ENCODE measurements at places on chromosomes 16 and 17.

DNA sequence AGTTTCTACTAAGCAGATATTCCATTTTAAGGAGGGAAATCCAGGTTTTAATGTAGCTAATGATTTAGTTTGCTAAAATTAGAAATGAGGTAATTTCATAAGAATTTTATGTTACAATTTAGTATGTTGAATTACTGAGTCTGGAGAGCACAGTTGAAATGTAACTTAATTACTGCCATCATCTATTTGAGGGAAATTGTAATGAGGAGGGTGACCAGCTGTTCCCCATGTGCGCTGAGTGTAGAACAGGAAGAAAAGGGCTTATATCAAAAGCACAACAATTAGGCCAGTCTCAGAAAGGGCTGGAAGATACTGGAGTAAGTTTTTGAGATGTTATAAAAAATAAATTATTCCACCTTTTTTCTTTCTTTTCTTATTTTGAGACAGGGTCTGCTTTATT is 735.1 kb upstream of the GOT2 start:
- DNase-seq = no peak

DNA sequence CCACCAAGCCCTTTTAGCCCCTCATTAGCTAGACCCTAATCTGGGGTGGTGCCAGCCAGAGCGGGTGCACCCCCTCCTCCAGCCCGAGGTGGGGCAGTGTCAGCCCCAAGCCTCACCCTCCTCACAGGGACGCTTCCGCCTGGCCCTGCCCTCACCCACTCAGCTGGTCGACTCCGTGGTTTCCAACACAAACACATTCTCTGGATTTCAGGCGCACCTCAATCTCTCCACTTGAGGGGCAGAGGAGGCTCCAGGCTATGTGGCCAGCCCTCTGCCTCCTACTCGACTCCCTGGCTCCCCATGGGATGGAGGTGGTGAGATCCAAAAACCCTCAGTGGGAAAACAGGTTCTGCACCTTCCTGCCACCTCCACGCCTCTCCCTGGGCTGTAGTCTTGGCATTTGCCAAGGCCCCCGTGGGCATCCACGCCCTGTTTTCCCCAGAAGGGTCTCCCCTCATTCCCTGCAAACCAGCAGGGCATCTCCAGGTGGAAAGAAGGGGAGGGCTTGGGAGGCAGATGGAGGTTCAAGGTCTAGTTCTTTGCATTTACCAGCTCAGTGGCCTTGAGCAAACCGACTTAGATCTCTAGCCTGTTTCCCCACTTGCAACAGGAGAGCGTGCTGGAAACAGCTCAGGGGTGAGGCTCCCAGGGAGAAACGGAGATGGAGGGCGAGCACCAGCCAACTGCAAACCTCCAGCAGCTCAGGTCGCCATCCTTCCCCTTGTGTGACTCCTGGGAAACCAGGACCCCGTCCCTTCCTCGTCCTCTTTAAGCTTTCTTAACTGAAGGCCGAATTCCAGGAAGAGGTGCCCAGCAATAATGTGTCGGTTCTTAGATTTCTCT is 1.7 kb downstream of the EMP2 start:
- DNase-seq = no peak

DNA sequence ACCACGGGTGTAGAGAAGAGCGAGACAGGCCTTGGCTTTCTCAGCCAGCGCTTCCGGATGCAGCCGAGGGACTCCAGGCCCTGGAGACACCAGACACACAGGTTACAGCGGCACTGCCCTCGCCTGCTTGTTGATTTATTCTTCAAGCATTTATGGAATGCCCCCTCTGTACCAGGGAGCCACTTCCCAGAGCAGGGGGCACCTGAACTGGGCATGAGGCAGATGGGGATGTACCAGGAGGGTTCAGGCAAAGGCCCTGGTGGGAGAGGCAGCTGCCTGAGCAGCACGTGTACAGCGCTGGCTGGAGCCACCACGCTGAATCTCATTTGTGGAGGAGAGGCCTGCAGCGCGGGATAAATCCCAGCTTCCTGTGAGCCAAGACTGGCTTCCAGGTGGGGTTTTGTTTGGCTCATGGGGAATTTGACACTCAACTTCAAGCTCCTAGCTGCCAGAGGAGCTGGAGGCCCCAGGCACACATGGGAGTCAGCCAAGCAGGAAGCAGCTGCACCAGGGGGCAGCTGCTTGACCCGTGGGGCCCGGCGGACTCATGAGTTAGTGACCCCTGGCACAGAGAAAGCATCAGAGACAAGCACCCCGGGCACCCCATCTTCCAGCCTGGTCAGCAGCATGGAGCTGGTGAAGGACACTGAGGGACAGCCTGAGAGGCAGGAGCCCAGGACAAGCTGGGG is 59.7 kb downstream of the IL21R start:
- DNase-seq = no peak

GRCh38 chr17:2251098-2251497 is 52.5 kb downstream of the SMG6 start:
- no peak for DNase-seq

DNA sequence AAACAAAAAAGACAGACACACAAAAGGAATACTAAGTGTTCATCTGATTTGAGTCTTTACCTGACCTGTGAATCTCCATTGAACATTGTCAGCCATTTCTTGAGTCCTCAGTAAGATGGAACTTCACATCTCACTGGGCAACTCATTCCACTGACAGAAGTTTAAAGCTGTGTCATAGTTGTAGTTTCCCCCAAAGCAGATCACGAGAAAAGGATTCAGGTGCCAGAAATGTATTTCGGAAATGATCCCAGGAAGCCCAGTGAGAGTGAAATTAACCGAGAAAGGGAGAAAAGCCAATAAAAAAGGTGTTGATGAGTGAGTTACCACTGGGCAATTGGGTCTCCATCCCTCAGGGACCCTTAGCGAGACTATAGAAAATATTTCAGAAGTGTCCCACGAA is 6.5 kb downstream of the CHD9 start:
- no peak for DNase-seq

GRCh38 chr16:68013440-68013839 is 2.3 kb downstream of the DPEP2NB start:
- DNase-seq = no peak

DNA sequence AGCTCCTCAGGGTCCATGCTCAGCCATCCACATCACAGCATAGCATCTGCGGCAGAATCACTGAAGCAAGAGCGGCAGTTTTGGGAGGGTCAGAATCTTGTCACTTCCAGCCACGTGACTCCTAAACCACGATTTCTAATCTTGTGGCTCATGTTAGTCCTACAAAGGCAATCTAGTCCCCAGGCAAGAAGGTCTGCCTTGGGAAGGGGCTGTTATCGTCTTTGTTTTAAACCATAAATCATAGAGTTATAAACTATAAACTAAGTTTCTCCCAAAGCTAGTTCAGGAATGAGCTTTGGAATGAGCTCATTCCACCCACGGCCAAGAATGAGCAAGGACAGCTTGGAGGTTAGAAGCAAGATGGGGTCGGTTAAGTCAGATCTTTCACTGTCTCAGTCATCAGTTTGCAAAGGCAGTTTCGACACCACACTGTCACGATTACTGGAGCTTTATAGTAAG is 20.8 kb upstream of the DNAH17 start:
- DNase-seq = no peak

DNA sequence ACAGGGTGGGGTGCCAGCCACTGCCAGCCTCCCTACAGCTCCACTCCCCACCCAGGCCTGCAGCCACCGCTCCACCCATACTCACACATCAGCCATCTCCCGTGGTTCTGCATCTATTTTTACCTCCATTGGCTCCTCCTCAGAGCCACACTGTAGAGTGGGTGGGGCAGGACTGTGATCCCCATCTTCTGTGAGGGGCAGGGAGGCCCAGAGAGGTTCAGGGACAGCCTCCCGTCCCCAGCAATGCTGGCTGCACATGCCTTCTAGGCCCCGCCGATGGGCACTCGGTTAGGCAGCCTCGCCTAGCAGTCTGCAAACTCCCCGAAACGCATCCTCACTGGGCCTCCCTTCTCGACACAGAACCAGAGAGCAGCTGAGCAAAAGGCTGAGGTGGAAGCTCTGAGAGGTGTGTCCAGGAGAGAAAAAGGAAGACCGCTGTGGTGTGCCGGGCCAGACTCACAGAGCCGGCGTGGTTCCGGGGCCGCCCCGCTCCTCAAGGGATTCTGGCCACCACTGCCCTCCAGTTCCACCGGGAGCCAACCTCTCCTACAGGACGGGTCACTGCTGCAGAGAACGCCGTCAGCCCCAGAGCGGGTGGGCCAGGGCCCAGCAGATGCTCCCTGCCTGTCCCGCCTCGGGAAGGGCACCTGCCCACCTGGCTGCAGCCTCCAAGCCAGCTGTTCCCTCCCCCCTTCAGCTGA is 71.9 kb downstream of the ABR start:
- DNase-seq = no peak

DNA sequence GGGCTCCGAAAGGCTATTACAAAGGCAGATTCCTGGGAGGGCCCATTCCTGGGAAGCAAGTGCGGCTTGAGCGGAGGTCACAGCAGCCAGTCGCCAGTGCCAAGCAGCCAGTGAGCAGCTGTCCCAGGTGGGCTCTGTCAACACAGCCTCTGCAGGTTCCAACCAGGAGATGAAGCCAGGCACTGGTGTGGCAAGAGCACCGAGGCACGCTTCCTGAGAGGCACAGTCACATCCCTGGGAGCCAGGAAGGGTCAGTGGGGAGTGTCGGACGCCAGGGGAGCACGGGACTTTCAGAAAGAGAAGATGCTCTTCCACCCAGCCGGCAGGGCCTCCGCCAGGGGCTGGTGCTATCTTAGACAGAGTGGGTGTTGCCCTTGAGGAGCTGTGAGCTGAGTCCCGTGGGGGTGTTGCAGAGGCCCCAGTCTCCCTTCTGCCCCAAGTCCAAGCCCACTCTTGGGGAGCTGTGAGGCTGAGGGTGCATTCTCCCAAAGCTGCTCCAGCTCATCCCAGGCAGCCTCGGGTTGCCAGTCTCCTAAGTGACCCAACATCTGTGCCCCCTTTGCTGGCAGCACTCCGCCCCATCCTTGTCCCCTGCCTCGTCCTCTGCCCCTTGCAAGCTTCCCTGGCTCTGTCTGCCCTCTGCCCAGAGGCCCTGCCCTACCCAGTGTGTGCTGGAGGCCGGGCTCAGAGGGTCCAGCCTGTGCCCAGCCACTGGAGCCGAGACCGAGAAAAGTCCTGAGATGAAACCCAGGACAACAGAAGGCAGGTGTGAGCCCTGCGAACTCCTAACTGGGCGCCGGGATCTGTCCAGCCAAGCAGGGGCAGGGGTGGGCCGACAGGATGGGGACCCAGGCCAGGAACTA is 6.6 kb downstream of the UBALD1 start:
- no peak for DNase-seq

GRCh38 chr17:65942592-65942991 is 249.3 kb downstream of the CEP112 start:
- no peak for DNase-seq

DNA sequence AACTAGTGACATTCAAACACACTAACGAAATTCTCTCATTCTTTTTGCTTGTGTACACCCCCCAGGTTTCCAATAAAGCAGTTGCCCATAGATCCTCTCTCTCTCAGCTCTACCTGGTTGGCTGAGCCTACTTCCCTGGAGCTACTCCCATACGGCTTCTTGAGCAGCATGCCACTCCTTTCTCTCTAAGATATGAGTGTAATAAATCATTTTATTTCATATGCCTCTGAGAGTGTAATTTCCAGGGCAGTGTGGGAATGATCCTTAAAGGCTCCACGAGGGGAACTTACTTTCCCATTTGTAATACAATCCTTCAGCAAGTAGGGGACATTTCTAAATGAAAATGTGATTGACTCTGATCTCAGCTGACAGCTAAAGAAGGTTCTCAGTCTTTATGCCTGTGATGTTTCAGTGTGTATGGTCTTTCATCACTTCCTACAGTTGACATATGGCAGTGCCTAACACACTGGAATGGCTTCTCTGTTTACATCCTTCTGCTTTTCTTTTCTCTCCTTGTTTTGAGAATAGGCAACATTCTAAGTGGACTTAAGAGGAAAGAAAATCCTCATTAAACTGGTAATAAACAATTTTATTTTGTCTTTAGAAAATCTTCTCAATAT is 1194.3 kb upstream of the CDH8 start:
- DNase-seq = no peak

- no peak for DNase-seq
Measured at GRCh38 chr16:74679983-74680382, 13.3 kb upstream of the RFWD3 start.

- DNase-seq = no peak
Measured at GRCh38 chr16:57623251-57624043, 5.0 kb upstream of the ADGRG1 start.

GRCh38 chr16:81123092-81123852 is 27.1 kb upstream of the GCSH start:
- DNase-seq = no peak
